ENCODE measurements at places on chromosomes 1 and 21.
A peak's percentile ranks its signal among the peaks of the same experiment; 100 is the strongest.

- no peak for DNase-seq
These were observed 24.9 kb upstream of the FMO2 start for GRCh38 chr1:171160211-171160610.

DNA sequence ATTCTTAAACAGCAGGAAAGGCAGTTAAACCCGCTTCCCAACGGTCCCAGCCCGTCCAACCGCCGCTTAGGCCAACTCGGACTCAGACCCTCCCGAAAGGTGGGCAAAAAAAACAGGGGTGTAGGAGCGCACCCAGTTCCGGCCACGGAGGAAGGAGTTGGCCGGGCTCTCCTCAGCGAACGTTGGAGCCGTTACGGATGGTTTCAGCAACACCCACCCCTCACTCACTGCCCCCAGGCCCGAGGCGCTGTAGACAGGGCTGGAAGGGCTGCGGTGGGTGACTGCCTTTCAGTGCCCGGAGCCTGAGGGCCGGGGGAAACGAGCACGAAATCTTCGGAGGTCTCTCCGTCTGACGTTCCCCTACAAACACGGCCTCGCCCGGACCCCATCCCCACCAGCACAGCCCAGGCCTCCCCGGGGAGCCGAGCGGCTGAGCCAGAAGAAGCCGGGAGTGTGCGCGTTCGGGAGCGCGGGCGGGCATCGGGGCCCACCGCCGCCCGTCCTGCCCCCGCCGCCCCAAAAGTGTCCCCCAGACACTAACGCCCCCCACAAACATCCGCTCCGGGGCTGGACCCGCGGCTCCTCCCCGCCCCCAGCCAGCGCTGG is 1.3 kb downstream of the KDM5B start:
- no peak for DNase-seq

DNA sequence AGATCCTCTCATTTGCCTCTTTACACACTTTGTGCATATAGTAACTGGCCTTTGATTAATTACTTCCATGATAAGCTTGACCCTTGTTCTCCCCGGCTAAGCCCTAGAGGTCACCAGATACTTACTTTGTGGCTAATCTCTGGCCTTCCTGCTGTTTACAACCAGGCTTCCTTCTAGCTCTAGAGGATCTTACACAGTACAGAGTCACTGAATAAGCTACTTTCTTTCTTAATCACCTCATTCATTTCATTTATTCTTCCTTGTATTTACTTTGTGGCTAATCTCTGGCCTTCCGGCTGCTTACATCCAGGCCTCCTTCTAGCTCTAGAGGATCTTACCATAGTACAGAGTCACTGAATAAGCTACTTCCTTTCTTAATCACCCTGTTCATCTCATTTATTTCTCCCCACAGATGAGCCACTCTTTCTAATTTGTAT is 144.3 kb upstream of the C1orf21 start:
- DNase-seq: peak; percentile 21

DNA sequence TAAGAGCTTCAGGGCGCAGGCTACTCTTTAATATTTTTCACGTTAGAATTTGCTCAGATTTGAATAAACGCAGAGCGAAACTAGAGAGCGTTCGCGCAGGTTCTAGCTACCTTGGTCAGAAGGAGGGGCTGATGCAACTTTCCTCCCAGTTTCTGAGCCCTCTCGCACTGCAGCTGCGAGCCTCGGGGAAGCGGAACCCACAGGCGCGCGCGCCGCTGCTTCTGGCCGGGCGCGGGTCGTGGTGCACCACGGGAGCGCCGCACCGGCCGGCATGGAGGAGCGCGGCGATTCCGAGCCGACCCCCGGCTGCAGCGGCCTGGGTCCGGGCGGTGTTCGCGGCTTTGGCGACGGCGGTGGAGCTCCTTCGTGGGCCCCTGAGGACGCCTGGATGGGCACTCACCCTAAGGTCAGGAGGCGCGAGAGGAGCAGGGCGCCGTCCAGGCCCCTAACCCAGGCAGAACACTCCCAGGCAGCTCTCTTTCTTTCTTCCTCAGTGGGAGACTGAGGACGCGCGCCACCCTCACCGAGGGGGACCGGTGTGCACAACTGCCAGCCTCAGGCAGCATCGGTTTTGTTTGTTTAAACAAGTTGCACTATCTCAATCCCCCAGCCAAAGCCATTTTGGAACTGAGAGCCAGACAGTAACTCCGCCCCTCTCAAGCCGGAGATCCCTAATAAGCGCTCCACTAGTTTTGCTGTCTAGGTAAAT is at the start of gene TSEN15:
TSS of gene TSEN15 (plus strand) at position 246 of the 709 bp plus-strand sequence. CDS start at position 272, 26 bp downstream.
- peak; percentile 92 for DNase-seq

- peak; percentile 87 for DNase-seq
These were observed 100.2 kb upstream of the COG2 start for GRCh38 chr1:230542054-230542453.

DNA sequence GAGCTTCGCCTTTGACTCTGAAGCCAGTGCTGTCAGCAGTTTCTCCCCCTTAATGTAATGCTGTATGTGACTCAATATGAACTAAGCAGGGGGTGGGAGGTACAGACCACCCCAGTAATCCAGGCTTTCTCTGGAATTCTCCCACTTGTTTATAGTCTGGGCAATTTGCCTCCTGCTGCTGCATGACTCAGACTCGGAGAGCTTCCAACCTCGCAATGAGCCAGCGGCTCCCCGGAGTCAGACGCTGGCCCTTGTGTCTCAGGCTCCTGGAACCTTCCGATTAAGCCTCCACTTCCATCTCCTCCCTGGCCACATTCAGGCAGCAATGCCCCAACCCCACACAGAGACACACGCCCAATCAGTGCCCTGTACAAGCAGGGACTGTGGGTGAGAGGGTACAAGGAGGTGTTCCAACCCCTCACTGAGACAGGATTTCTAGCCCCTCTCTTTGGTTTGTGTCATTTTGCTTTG is 471.7 kb upstream of the VAMP3 start:
- DNase-seq: peak; percentile 99

GRCh38 chr1:36397083-36397377 is 678 bp downstream of the LSM10 start:
- no peak for DNase-seq

- no peak for DNase-seq
These were observed 80.1 kb upstream of the CD34 start for GRCh38 chr1:207990876-207991582.

DNA sequence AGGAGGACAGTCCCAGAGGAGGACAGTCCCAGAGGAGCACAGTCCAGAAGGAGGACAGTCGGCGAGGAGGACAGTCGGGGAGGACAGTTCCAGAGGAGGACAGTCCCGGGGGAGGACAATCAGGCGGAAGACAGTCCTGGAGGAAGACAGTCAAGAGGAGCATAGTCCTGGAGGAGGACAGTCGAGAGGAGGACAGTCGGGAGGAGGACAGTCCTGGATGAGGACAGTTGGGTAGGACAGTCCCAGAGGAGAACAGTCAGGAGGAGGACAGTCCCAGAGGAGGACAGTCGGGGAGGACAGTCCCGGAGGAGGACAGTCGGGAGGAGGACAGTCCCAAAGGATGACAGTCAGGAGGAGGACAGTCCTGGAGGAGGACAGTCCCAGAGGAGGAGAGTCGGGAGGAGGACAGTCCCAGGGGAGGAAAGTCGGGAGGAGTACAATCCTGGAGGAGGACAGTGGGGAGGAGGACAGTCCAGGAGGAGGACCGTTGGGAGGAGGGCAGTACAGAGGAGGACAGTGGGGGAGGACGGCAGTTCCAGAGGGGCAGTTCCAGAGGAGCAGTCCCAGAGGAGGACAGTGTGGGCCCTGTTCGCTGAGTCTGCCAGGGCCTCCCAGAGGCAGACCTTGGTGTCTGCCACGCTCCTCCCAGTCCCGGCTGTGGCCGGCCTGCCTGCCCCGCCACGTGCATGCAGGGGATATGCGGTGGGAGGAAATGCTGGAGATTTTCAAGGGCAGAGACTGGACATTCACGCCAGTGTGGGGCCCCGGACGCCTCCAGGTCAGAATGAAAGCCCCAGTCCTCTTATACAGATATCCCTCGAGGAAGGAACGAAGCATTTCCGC is 183.8 kb upstream of the ARHGEF16 start:
- DNase-seq: no peak

GRCh38 chr1:243526180-243526579 is 270.3 kb downstream of the SDCCAG8 start:
- no peak for DNase-seq

DNA sequence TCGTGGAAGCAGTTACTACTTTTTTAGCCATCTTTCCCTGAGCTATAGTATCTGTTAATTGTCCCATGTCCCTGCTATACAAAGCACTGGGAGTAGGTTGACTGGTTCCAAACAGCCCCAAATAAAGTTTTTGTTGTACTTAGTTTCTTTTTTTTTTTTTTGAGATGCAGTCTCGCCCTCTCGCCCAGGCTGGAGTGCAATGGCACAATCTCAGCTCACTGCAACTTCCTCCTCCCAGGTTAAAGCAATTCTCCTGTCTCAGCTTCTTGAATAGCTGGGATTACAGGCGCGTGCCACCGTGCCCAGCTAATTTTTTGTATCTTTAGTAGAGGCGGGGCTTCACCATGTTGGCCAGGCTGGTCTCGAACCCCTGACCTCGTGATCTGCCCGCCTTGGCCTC is 3.3 kb downstream of the NCSTN start:
- DNase-seq: no peak

DNA sequence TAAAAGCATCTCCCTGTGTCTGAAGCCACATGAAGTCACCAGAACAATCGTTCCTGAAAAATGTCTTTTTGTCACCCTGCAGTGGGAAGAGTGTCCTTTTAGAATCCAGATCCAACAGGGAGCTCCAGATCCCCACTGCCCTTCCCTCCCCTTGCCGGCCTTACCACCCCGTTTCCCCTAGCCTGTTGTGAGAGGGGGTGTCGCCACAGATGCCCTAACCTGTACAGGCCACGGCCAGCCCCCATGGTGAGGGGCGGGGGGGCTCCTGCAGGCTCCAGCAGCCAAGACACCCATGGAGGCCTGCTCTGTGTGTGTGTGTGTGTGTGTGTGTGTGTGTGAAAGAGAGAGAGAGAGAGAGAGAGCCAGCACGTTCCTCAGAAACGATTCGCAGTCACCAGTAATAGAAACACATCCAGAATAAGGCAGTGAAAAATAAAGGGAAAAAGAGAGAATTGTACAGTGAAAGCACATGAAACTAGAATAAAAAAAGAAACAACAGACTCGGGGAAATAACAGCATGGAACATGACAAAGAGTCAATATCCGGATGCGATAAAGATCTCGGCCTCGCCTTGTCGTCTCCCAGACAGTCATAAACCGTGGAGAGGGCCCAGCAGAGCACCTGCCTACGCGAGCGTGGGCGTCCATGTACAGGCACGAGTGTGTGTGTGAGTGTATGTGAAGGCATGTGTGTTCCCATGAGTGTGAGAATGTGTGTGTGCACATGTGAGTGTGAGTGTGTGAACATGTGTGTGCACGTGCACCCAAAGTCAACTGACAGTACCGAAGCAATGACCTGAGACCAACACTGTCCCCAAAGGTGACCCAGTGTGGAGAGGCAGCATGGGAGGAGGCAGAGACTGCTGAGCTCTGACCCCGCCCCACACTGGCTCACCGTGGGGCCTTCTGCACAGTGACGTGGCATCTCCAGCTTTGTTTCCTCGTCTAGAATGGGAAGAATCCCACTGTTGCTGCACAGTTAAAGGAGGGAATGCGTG is 303.8 kb downstream of the NPHP4 start:
- DNase-seq: no peak

DNA sequence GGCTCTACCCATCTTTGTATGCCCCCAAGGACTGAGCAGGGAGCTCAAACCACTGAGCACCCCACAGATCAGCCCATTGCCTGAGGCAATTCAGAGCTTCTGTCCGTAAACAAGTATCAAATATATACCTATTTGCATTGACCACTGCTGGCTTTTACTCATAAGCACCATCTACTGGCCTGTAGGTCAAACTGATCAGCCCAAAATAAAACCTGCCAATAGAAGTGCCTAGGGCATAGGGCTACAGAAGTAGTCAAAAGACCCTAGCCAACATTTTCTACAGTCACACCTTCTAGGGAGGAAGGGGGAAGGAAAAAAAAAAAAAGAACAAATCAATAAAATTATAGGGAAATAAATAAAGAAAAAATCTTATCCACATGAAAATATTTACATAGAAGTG is 5.3 kb upstream of the LCE3D start:
- DNase-seq: no peak

DNA sequence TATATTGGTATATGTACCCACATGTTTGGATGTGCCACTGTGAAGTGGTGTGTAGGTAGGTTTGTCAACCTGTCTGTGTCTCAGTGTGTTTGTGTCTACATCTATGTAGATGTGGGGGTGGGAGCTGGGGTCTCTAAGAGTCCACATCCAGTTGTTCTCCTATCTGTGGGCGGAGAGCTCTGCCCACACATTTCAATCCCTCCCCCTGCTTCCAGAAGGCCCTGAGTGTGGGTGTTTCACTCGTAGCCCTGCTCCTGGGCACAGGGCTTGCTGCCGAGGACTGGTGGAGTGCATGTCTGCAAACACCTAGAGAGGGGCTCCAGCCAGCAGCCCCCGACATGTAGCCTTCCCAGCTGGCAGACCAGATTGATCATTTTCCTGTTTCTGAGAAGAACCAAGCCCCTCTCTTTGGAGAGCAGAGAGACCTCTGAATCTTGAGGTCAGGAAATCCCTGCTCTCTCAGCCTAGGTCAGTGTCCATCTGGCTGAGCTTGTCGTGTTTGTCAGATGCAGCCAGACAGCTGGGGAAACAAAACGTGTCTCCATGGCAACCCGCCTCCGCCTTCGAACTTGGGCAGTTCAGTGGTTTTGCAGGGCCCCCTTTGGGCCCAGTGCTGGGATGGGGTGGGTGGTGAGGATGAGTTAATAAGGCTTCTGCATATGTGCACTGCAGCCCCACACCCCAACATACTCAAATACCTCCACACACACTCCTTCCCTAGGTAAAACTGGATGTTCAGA is 31.2 kb upstream of the SYNC start:
- no peak for DNase-seq

DNA sequence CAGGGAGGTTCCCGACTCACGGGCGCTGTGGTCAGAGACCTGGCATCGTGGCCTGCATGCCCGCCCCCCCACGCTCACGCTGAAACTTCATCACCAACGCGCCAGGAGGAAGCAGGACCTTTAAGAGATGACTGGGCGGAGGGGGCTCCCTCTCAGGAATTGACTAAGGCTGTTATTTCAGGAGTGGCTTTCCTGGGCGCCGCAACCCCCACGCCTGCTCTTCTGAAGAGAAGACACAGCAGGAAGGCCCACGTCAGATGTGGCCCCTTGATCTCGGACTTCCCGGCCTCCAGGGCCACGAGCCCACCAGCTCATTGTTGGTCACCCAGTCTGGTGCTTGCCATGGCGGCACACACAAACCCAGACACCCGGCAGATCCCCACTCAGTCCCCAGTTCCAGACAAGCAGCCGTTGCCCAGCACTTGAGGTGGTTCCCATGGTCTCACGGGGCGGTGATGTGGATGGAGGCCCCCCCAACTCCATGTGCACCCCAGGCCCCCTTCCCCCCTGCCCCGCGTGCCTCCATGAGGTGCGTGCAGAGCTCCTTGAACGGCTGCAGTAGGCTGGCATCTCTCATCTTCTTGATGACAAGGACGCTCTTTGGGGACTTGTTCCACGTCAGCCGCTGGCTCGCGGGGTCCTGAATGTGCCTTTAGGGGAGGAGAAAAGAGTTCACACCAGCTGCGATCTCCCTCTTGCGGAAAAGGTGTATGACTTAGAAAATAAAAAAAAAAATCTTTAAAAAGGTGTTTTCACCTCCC is 21.4 kb downstream of the NADK start:
- DNase-seq: no peak
